Activated naive CD4-positive, alpha-beta T cell treated with anti-CD3 and anti-CD28 coated beads, Interleukin-2, amount 50 U/mL, for 72 hours (primary cell): ENCODE measurements at places on chromosomes 7 and 10. TPM values are rescaled to one million over a fixed set of nuclear protein-coding genes. Genes with fewer than 3 reads are reported as not detected.

GRCh38 chr7:100563809-100564400 is 9.8 kb downstream of the SAP25 start:
- DNase-seq = no peak

POLR2J2 gene
- total RNA-seq = 18.1 TPM

GRCh38 chr7:123883154-123883553 is 38.2 kb downstream of the HYAL4 start:
- DNase-seq = no peak

CTAGE15 gene
- not detected for total RNA-seq
